ENCODE measurements at places on chromosomes 6 and 20. TPM values are rescaled to one million over a fixed set of nuclear protein-coding genes. Genes with fewer than 3 reads are reported as not detected.

CDSN gene
- not detected for total RNA-seq

MCCD1 gene
- not detected for total RNA-seq

TCF15 gene
- not detected for total RNA-seq

CNR1 gene
- total RNA-seq: not detected

BPI gene
- total RNA-seq: not detected

CAGE1 gene
- total RNA-seq: not detected
